NCI-H774 (cell line): ENCODE measurements at places on chromosomes 7 and 10.
A peak's percentile ranks its signal among the peaks of the same experiment; 100 is the strongest.

DNA sequence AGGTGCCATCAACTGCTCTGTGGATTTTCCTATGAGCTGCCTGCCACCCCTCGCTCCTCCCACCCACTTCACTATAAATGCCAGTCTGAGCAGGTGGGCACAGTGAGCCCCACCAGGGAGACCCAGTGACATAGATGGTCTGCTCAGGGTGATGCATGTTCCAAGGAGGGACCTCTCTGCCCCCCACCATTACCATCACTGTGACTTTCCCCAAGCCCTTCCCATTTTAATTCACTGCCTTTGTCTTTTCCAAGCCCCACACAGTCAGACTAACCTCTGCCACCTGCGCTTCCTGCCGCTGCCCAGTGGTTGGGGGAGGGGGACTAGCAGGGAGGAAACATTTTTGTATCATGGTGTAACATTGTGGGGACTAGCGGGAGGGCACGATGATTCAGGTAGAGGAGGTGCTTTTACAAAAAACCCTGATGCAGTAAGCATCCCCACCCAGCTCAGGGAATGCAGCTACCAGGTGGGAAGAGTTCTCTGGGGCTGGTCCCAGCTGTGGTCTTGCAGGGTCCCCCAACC lies 24.6 kb downstream of the PRSS2 start:
- DNase-seq: no peak

- DNase-seq: no peak
Measured at GRCh38 chr10:133359972-133360610, 2.3 kb upstream of the FUOM start.

DNA sequence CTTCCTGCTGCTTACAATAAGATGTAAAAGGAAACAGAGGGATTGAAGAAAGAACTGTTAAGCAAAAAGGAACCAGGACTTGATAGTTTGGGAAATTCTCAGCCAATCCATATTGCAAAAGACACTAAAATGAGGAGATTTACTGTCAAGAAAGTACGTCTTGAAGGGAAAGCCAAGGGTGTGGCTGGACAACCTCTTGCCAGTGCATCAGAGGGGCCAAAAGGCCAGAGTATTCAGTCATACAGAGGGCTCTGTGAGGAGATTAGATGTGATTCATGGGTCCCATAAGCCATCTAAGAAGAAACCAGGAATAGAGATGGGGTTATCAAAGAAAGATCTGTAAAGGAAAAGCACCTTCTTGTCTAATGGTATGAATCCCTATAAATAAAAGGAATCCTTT lies 25.4 kb upstream of the NPVF start:
- DNase-seq: no peak

- no peak for DNase-seq
Measured at GRCh38 chr7:818031-818699, 14.1 kb upstream of the SUN1 start.

GRCh38 chr10:83539528-83540308 lies 599.6 kb upstream of the GHITM start:
- DNase-seq: no peak

DNA sequence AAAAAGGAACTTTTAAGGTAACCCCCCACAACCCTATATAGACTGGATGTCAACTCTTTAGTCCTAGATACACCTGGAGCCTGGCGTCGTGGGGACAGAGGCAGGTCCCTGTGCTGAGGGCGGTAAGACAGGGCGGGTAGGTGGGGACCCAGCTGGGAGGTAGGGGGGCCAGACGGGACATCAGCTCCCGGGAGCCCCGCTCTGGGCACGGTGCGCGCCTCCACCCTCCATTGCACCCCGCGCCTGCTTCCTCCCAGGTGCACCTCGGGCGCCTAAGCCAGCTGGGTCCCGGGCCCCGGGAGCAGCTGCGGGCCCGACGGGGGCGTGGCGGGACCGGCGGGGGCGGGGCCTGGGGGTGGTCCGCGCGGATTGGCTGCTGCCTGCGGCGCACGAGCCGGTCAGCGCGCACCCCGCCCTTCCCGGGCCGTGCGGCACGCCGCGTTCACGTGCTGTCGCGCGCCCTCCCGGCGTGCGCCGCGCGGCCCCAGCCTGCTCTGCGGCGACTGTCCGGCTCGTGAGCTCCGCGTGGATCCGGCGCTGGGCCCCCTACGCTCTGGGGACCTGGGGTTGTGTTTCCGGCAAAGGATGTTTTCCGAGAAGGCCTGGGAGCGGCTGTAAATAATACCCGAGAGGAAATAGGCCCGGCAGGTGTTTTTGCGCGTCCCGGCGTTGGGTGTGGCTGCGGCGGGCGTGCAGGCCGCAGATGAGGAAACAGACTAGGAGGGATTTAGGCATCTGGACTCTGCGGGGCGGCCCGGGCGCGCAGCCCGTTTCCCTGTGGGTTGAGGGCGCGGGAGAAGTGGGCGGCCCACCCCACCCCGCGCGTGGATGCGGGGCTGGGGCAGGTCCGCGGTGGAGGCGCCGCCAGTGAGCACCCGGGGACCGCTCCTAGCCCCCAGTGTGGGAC lies 39.1 kb upstream of the PFKFB3 start:
- DNase-seq: peak; percentile 92

- no peak for DNase-seq
Measured at GRCh38 chr7:76509931-76510877, at the start of gene UPK3B. UPK3B (plus strand) TSS chr7:76510552; CDS start chr7:76510653, 101 bp downstream.

DNA sequence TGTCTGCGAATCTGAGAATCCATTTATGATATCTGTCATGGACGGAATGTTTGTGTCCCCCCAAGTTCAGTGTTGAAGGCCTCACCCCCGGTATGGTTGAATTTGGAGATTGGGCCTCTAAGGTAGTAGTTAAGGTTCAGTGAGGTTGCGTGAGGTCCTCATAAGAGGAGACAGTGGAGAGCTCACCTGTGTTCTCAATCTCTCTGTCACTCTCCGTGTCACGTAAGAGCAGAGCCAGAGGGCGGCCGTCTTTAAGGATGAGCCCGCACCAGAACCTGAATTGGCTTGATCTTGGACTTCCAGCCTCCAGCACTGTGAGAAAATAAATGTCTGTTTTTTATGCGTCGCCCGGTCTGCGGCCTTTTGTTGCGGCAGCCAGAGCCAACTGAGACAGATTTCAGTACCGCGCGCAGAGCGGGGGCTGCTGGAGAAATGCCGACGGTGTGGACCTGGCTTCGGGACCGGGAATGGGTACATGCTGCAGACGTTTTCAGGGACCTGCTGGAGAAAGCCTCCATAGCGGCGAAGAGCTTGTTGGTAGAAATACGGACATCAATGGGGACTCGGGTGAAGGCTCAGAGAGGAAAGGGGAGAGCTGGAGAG lies 40.2 kb downstream of the WDR37 start:
- DNase-seq: no peak

DNA sequence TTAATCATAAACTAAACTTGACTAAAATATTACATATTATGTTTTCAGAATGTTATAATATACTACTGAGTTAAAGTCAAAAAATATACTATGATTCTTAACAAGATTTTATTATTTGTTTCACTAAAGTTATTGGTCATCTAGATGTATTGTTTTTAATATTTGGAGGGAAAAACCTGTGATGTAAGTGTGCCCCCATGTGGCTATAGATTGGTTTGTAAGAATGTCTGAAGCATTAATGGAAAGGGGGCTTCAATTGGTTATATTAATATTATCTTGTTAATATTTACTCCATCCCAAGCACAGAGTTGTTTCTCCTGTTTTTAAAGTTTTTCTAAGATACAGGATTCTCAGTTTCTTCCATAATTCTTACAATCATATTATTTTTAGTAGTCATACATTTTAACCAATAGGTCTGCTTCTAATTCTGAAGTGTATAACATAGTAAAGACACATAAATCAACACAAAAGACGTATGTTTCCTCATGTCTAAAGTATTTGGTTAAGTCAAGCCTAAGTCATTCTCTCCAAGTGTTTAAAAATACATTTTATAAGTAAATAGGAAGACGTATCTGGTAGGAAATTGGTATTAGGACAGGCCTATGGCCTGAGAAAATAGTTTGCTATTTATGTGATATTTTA lies 58.0 kb downstream of the GNAT3 start:
- DNase-seq: peak; percentile 21

DNA sequence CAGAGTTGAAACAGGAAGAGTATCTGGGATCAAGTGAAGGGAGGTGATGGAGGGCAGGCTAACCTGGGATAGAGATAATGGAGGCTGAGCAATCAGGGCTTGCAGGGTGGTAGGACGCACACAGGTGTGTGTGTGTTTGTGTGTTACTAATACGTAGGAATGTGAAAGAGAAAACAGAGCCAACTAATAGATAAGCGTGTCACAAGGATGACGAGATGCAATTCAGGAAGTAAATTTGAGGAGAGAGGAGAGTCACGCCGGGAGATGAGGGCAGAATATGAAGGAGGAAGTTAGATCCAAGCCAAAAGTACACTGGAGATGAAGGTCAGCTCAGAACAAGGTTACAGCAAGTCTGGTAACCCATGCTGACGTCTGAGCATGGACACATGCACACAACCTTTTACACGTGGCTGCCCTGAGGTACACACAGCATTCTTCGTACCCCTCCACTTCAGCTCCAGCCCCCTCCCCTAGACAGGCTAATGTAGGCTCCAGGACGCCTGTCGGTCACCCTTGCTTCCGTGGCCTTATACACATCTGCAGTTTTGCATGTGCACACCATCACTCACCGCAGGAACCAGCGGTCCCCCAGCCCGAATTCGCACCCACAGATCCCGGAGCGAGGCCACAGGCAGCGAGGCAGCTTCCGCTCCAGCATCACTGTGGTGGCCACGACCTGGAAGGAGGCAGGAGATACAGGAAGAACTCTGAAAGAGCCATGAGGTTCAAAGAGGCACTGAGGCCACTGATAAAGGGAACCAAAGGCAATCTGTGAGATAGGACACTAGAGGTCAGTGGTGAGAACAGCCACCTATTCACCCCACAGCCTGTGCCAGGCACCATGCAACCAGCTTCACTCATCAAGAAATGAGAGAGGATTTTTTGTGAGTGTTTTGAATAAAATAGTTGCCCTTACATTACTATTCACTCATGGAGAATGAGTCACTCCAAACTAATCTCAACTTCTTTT lies 23.7 kb upstream of the TRPV6 start:
- no peak for DNase-seq

DNA sequence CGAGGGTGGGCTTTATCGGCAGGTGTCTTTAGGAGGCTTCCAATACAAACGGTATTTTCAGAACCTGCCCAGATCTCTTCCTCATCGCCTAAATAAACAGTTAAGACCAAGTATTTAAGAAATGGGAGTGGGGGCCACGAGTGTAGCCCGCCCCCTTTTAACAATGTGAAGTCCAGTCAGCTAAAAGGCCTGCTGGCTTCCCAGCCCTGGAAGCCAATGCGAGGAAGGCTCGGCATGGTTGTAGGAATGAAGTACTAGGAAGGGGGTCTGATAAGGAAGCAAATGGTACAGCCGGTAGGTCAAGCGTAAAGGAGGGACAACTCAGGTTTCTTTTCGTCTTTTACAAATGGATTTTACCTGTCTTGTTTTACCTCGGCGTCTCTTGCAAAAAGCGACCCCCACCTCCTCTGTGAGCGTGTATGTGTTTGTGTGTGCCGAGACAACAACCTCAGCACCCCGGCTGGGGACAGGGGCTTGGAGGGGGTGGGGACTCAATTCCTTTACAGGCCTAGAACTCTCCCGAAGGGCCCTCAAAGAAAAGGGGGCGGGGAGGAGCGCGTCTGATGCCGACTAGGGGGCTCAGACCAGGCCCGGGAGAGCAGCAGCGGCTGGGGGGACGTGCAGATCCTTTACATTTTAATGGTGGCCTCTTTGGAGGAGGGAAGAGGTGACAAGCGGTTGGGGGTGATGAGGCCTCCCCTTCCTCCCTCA lies 147.6 kb downstream of the GPR85 start:
- no peak for DNase-seq

GRCh38 chr7:116172353-116172752 lies 38.0 kb upstream of the TES start:
- DNase-seq: no peak

DNA sequence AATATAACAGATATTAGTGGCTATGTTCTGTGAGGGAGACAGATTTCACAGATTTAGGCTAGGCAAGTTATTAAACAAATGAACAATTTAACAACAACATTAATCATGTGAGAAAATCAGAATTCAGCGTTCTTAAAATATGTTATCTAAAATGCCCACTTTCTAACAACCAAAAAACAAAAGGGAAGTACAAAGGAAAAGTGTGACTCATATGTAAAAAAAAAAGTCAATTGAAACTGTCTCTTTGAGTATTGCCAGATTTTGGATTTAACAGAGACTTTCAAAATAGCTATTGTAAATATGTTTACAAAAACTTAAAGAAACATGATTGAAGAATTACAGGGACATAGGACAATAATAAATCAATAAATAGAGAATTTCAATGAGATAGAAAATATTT lies 34.8 kb upstream of the ARHGAP22 start:
- DNase-seq: no peak

DNA sequence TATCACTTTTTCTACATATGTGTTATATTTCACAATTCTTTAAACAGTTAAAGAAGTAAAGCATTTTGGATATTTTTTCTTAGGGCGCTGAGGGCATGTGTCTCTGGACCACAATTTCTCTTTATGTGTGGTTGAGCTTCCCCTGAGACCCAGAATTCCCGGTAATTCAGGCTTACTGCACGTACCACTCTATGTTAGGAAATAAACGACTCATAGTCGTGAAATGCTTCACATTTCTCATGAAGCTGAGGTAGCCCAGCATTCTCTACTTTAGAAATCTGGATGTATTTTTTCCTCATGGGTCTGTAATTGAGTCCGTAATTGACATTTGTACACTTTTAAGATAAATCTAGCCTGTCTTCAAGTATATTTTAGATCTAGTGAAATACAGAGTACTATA lies 170.6 kb downstream of the FZD1 start:
- no peak for DNase-seq

DNA sequence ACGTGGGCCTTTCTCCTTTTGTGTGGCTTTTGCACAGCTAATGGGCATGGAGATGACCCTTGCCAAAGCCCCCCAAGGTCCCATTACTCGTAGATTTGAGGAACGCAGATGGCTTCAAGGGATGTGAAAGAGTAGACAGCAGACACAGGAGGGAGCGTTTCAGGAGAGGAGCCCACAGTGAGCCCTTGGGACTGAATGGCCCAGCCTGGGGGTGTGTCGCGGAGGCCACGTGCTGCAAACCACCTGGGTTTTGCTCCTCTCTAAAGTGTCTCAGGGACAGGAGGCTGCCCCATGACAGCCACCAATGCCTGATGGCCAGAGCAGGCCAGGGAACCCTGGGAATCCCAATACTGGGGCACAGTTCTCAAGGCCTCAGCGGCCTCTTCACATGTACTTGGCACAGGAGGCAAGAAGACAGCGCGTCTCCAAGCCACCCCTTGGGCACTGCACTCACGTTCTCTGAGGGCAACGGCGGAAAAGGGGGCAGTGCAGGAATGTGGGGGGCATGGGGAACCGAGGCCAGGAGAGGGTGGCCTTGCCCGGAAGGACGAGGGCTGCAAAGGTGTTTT lies 185.2 kb downstream of the WDR37 start:
- DNase-seq: no peak
